ENCODE measurements at places on chromosomes 7 and 10. TPM values are rescaled to one million over a fixed set of nuclear protein-coding genes. Genes with fewer than 3 reads are reported as not detected.

DNA sequence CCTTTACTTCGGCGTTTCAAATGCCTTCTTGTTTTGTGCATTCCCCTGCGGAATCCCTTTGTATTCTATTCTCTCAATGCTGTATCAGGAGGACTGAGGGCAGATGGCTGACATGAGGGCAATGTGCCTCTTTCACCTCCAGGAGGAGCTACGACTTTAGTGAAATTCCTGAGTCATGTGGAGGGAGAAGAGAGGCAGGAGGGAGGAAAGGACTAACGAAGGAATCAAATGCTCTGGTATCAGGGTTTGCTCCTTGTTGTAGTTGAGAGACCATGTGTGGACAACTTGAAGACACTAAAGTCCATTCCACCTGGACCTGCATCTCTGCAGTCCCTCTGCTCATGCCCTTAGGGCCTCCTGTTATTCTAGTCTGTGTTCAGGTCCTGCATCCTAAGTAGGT lies 40.2 kb upstream of the PRSS58 start:
- no peak overlapping the region for H3K27ac ChIP-seq
- no peak for DNase-seq
- no peaks in the 10 kb centered on the region for H3K4me1 ChIP-seq
- H3K27me3 ChIP-seq: no peaks in the 10 kb centered on the region
- H3K4me3 ChIP-seq: no peak overlapping the region
- no peaks in the 10 kb centered on the region for H3K36me3 ChIP-seq

DNA sequence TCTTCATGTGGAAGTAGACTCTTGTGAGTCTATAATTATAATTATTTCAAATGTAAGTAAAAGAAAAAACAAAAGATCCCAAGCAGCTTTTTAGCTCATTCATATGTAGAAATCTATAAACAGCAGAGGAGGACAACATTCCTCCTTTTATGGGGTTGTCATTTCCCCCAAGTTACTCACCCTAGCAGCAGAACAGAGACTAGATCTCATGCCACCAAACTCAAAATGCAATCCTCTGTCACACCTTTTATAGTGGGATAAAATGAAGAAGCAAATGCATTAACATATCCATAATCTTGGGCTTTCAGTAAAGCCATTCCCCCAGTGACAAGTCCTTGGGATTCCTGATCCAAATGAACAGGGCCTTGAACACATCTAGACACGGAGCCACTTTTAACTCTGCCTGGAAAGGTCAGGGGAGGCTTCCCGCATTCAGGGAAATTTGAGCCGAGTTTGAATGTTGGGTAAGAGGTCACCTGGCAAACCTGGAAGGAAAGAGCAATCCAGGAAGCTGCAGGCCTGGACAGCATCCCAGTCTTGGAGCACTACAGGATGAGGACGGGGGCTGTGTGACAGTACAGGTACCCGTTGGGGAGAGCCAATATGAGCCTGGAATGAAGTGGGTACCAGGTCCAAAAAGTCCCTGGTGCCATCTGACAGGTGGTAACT lies 76.4 kb downstream of the DOCK4 start:
- DNase-seq: no peak
- no peaks in the 10 kb centered on the region for H3K36me3 ChIP-seq
- H3K4me3 ChIP-seq: no peak overlapping the region
- H3K4me1 ChIP-seq: peaks cover 42% of the 10 kb centered on the region
- no peaks in the 10 kb centered on the region for H3K27me3 ChIP-seq

GRCh38 chr7:28984217-28984616 lies 26.1 kb upstream of the TRIL start:
- DNase-seq: no peak
- peaks cover 27% of the 10 kb centered on the region for H3K4me1 ChIP-seq
- H3K27ac ChIP-seq: peak overlapping the region; percentile 30
- H3K36me3 ChIP-seq: no peaks in the 10 kb centered on the region

DNA sequence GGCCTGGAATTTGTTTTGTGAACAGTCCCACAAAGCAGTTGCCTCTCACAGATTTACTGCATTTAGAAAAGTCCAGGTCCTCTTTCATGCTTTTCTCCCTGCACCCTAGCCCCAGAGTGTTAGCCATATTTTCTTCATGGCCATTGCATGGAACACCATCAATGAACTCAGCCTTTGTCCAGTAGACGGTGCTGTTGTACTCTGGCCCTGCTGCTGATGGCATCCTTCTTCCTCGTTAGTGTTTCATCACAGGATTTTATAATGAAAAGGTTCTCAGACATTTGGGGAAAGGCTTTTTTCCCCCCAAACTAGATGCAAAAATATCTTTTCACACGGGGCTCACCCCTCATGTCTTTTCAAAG lies 93.0 kb upstream of the SLC25A13 start:
- no peak overlapping the region for H3K27ac ChIP-seq
- H3K27me3 ChIP-seq: no peaks in the 10 kb centered on the region
- no peaks in the 10 kb centered on the region for H3K4me1 ChIP-seq
- no peak overlapping the region for H3K4me3 ChIP-seq
- H3K36me3 ChIP-seq: no peaks in the 10 kb centered on the region

GRCh38 chr7:69879989-69880388 lies 281.7 kb downstream of the AUTS2 start:
- H3K27ac ChIP-seq: no peak overlapping the region
- no peaks in the 10 kb centered on the region for H3K36me3 ChIP-seq
- H3K4me1 ChIP-seq: no peaks in the 10 kb centered on the region
- DNase-seq: no peak
- H3K4me3 ChIP-seq: no peak overlapping the region

DNA sequence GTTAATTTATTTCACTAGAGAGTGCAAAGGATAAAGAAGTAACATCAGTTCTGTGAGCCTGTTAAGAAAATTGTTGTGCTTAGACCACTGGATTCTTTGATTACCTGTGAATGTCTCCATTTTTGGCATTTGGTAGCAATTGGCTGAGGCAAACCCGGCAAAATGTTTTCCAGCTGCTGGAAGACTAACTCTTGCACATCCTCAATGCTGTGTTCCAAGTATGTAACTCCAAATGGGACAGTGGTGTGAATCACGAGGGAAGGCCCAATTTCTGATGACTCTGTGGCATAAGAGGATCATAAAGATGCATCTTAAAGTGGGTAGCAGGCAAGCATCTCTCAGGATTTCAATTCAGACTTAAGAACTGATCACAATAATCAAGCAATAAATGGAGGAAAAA lies 268.8 kb downstream of the RNLS start:
- DNase-seq: peak; percentile 13
- H3K36me3 ChIP-seq: no peaks in the 10 kb centered on the region
- H3K4me1 ChIP-seq: no peaks in the 10 kb centered on the region
- no peaks in the 10 kb centered on the region for H3K27me3 ChIP-seq

The HOXA7 gene
- 2.2 TPM for total RNA-seq

The ASAH2 gene
- total RNA-seq: 0.68 TPM

The CC2D2B gene
- 3.3 TPM for total RNA-seq
